Right atrium auricular region (tissue), 2 donors: ENCODE measurements at places on chromosomes 13 and 19.

GRCh38 chr19:48659768-48660167 lies 13.0 kb downstream of the NTN5 start:
- H3K4me1 ChIP-seq, result peaks cover 11% of the 10 kb centered on the region
- H3K4me3 ChIP-seq, result no peak overlapping the region
- H3K27me3 ChIP-seq, result no peaks in the 10 kb centered on the region
- no peak overlapping the region for H3K27ac ChIP-seq

DNA sequence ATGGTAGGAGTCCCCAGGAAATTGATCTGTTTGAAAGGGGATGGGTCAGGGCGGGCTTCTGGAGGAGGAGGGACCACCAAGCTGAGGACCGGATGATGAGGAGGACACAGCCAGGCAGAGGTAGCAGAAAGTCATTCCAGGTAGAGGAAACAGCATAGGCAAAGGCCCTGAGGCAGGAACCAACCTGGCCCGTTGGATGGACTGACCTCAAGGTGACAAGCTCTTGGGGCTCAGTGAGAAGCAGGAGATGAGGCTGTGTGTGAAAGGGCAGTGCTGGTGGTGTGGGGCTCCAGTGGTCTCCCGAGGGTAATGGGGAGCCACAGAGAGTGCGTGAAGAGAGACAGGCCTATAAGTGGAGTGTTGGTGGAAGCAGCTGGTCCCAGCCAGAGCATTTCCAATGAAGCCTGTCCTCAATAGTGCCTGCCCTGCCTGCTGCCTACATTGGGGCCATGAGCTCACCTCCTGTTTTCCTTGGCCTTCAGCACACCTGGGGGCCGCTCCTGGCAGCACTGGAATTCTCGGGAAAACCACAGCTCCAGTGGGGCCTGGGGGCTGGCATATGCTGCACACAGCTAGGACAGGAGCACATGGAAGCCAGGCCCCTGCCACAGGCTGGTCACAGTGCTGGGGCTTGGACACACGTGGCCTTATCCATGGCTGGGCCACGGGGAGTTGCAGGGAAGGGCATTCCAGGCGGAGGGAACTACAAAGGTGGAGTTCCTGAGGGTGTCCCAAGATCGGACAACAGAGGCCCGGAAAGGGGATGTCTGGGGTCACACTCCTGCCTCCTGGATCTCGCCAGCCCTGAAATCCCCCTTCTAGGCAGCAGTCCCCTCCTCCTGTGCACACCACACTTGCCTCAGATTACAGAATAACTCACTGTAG lies 2.3 kb upstream of the COMP start:
- H3K4me1 ChIP-seq, result peaks cover 36% of the 10 kb centered on the region
- peaks cover 31% of the 10 kb centered on the region for H3K27me3 ChIP-seq
- no peak overlapping the region for H3K27ac ChIP-seq
- DNase-seq, result no peak
- no peak overlapping the region for H3K4me3 ChIP-seq

DNA sequence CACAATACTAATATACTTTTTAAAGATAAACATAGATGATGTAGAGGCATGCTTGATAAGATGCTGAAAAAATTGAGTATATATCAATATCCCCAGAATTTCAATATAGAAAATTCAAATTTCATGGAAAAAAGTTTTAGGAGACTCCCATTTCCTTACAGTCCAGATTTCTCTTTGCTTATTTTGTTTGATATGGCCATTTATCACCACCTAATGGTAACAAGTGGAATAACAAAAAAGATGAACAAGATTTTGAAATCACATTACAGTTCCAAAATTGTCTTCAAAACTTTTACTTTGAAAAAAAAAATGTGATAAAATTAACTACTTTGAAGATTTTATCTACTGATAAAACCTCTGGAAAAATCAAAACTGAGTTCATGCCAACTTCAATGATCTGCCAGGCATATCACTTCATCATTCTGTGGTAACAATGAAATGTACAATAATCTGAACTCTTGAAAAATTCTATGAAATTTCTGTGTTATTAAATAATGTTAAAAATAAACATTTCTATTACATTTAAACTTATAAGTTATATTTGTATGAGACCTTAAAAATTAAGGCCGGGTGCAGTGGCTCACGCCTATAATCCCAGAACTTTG lies 17.5 kb downstream of the MIPEP start:
- H3K36me3 ChIP-seq, result no peaks in the 10 kb centered on the region
- H3K27me3 ChIP-seq, result no peaks in the 10 kb centered on the region
- no peak for DNase-seq
- no peak overlapping the region for H3K27ac ChIP-seq
- peaks cover 3% of the 10 kb centered on the region for H3K4me1 ChIP-seq
- H3K4me3 ChIP-seq, result no peak overlapping the region

GRCh38 chr19:18093439-18094161 lies 4.0 kb upstream of the MAST3 start:
- no peak overlapping the region for H3K4me3 ChIP-seq
- DNase-seq, result no peak
- no peak overlapping the region for H3K27ac ChIP-seq

DNA sequence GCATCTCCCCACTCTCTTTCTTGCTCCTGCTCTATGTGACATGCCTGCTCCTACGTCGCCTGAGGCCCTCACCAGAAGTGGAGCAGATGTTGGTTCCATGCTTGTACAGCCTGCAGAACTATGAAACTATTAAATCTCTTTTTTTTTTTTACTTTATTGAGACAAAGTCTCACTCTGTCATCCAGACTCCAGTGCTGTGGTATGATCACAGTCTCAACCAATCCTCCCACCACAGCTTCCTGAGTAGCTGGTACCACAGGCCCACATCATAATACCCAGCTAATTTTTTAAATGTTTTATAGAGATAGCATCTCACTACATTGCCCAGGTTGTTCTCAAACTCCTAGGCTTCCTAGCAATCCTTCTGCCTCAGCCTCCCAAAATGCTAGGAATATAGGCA lies 1067.7 kb downstream of the PCDH9 start:
- DNase-seq, result no peak
- no peak overlapping the region for H3K4me3 ChIP-seq
- H3K27me3 ChIP-seq, result no peaks in the 10 kb centered on the region
- no peaks in the 10 kb centered on the region for H3K4me1 ChIP-seq
- H3K27ac ChIP-seq, result no peak overlapping the region

DNA sequence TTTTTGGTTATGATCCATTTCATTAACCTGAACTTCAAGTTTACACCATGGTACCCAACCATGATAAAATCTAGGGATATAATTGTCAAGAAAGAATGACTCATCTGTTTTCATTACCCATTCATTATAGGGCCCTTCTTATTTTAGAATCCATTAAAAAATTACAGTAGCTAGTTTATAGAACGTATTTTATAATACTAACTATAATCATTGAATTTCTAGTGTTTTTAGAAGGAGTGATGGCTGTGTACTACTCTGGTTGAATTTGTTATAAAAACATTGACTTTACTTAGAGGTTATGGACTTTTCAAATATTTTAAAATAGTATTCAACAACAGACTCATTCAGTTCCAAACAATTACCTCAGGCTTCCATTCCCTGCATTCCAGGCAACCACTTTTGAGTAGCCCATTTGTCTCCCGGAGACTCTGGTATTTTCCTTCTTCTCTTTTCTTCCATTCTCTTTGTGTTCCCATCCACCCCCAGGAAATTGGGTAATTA lies 71.9 kb upstream of the KLF12 start:
- no peaks in the 10 kb centered on the region for H3K27me3 ChIP-seq
- H3K27ac ChIP-seq, result no peak overlapping the region
- DNase-seq, result no peak
- H3K4me1 ChIP-seq, result no peaks in the 10 kb centered on the region
- H3K4me3 ChIP-seq, result no peak overlapping the region

GRCh38 chr13:105702441-105702840 lies 833.0 kb downstream of the EFNB2 start:
- H3K27me3 ChIP-seq, result no peaks in the 10 kb centered on the region
- no peak for DNase-seq
- no peaks in the 10 kb centered on the region for H3K36me3 ChIP-seq
- no peak overlapping the region for H3K4me3 ChIP-seq

- H3K27me3 ChIP-seq, result no peaks in the 10 kb centered on the region
- H3K36me3 ChIP-seq, result no peaks in the 10 kb centered on the region
- no peak overlapping the region for H3K4me3 ChIP-seq
- H3K27ac ChIP-seq, result no peak overlapping the region
- peak; percentile 63 for DNase-seq
- no peaks in the 10 kb centered on the region for H3K4me1 ChIP-seq
These were observed 547.3 kb upstream of the MIR17HG start for GRCh38 chr13:90800082-90800746.

- no peaks in the 10 kb centered on the region for H3K4me1 ChIP-seq
- no peaks in the 10 kb centered on the region for H3K36me3 ChIP-seq
- no peak overlapping the region for H3K4me3 ChIP-seq
- no peaks in the 10 kb centered on the region for H3K27me3 ChIP-seq
- H3K27ac ChIP-seq, result peak overlapping the region; percentile 57
These were observed 15.4 kb downstream of the CEBPG start for GRCh38 chr19:33388725-33389420.

GRCh38 chr19:1377965-1378785 lies 5.5 kb upstream of the NDUFS7 start:
- no peaks in the 10 kb centered on the region for H3K4me1 ChIP-seq
- DNase-seq, result no peak
- peaks cover 29% of the 10 kb centered on the region for H3K36me3 ChIP-seq
- no peak overlapping the region for H3K4me3 ChIP-seq
- H3K27ac ChIP-seq, result no peak overlapping the region
- H3K27me3 ChIP-seq, result no peaks in the 10 kb centered on the region

- H3K4me3 ChIP-seq, result no peak overlapping the region
- no peak for DNase-seq
- H3K4me1 ChIP-seq, result no peaks in the 10 kb centered on the region
- H3K36me3 ChIP-seq, result no peaks in the 10 kb centered on the region
- no peaks in the 10 kb centered on the region for H3K27me3 ChIP-seq
These were observed 1716.7 kb downstream of the SLITRK1 start for GRCh38 chr13:82165396-82166174.

- H3K36me3 ChIP-seq, result peaks cover 57% of the 10 kb centered on the region
- no peak overlapping the region for H3K4me3 ChIP-seq
- no peak overlapping the region for H3K27ac ChIP-seq
These were observed 34.1 kb downstream of the ZAR1L start for GRCh38 chr13:32281096-32281495.

GRCh38 chr13:53201454-53202225 lies 173.0 kb downstream of the OLFM4 start:
- H3K27me3 ChIP-seq, result peaks cover 14% of the 10 kb centered on the region
- H3K27ac ChIP-seq, result no peak overlapping the region
- H3K4me3 ChIP-seq, result no peak overlapping the region
- H3K36me3 ChIP-seq, result no peaks in the 10 kb centered on the region

GRCh38 chr19:2611483-2612464 lies 90.7 kb downstream of the GNG7 start:
- DNase-seq, result no peak
- H3K36me3 ChIP-seq, result no peaks in the 10 kb centered on the region
- H3K27ac ChIP-seq, result peak overlapping the region; percentile 92

DNA sequence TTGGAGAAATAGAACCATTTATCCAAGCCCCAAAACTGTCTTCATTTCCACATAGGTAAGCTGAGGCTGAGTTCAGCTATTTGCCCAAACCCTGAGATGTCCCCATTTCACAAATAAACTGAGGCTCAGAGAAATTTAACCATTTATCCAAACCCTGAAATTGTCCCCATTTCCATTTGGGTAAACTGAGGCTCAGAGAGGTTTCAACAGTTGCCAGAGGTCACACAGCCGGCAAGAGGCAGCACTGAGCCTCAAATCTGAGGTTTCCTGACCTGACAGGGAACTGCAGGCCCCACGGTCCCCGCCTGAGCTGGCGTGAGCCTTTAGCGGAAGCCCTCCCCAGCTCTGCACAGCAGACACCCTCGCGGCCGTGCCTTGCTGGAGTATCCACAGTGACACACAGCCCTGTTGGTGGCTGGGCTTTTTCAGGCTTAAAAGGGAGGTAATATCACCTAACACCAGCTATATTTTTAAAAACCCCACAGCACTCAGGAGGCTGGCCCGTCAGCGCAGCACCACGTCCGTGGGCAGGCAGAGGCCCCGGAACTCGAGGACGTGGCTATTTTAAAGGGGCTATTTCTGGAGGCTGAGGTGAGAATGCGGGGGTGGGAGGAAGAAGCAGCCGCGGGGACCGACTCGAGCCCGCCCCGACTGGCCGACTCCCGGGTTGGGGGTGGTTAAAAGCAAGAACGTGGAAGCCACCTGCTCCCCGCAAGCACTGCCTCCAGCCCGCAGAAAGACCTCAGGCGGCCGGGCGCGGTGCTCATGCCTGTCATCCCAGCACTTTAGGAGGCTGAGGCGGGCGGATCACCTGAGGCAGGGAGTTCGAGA lies 18.5 kb downstream of the PTPRS start:
- no peak for DNase-seq
- H3K4me3 ChIP-seq, result no peak overlapping the region
- H3K36me3 ChIP-seq, result no peaks in the 10 kb centered on the region
- no peaks in the 10 kb centered on the region for H3K27me3 ChIP-seq
- H3K27ac ChIP-seq, result peak overlapping the region; percentile 43

- H3K4me1 ChIP-seq, result no peaks in the 10 kb centered on the region
- no peak for DNase-seq
- no peaks in the 10 kb centered on the region for H3K36me3 ChIP-seq
- H3K4me3 ChIP-seq, result no peak overlapping the region
- no peak overlapping the region for H3K27ac ChIP-seq
These were observed 13.2 kb upstream of the URI1 start for GRCh38 chr19:29928831-29929230.

- H3K4me3 ChIP-seq, result peak overlapping the region; percentile 99
- H3K36me3 ChIP-seq, result no peaks in the 10 kb centered on the region
- H3K4me1 ChIP-seq, result no peaks in the 10 kb centered on the region
- peak overlapping the region; percentile 98 for H3K27ac ChIP-seq
These were observed 6.4 kb upstream of the NFIC start for GRCh38 chr19:3359919-3360420.

GRCh38 chr13:41650706-41651105 lies 193.4 kb downstream of the RGCC start:
- no peaks in the 10 kb centered on the region for H3K36me3 ChIP-seq
- DNase-seq, result no peak
- H3K27ac ChIP-seq, result no peak overlapping the region
- H3K4me3 ChIP-seq, result no peak overlapping the region
- H3K4me1 ChIP-seq, result peaks cover 29% of the 10 kb centered on the region
- H3K27me3 ChIP-seq, result no peaks in the 10 kb centered on the region

DNA sequence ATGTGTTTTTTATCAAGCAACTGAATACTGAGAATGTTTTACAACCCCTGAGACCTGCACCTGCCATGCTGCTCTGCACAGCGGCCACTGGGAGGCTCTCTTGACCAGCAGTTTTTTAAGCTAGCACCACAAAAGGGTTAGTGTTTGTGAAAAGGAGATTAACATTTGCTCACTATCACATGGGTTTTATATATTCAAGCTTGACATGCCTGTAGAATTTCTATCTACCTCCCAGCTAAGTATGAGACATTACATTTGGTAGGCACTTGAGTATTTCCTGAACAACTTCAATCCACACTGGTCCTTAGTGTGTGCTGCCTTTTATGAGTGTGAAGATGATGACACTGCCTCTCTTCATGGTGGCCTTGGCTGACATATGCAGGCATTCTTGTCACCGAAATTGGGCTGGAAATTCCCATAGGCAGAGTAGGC lies 1238.9 kb downstream of the UQCRFS1 start:
- DNase-seq, result no peak
- no peak overlapping the region for H3K4me3 ChIP-seq
- no peaks in the 10 kb centered on the region for H3K27me3 ChIP-seq
- no peaks in the 10 kb centered on the region for H3K36me3 ChIP-seq
- H3K4me1 ChIP-seq, result no peaks in the 10 kb centered on the region
